ENCODE measurements at places on chromosomes 7 and 10. TPM values are rescaled to one million over a fixed set of nuclear protein-coding genes. Genes with fewer than 3 reads are reported as not detected.

GRCh38 chr10:48910548-48910947 is 29.1 kb downstream of the LRRC18 start:
- DNase-seq: no peak

GRCh38 chr10:78898341-78899097 is 170.2 kb upstream of the ZMIZ1 start:
- DNase-seq: no peak

DNA sequence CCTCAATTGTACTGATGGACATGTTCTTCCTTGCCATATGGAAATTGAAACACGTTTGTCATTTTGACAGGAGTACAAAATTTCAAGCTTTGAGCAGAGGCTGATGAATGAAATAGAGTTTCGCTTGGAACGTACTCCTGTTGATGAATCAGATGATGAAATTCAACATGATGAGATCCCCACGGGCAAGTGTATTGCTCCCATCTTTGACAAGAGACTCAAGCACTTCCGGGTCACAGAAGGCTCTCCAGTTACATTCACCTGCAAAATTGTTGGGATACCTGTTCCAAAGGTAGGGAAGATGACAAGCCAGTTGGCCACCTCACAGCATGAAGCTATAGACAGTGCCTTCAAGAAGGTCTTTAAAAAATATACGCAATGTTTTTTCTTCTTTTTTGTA is 43.1 kb downstream of the ATOH7 start:
- no peak for DNase-seq

DNA sequence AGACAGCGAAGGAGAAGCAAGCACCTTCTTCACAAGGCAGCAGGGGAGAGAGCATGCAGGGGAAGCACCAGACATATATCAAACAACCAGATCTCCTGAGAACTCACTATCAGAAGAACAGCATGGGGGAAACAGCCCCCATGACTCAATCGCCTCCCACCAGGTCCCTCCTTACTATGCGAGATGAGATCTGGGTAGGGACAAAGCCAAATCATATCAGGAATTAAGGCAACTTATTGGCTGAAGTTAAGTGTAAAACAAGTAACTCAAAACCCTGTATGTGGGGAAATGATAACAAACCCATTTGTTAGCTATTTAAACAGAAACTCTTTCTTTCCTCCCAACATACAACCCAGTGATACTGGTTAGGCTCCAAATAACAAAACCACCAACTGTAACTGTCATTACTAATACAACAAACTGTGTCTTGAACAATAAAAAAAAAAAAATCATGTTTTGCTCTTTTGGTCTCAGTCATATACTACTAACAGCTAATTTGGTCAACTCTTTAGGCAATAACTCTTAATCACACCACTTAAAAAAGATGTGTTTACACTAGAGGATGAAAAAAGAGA is 57.8 kb downstream of the MINDY3 start:
- DNase-seq: no peak

GRCh38 chr10:4984971-4985594 is 18.6 kb downstream of the AKR1C2 start:
- DNase-seq: no peak

GRCh38 chr10:72719941-72720592 is 28.1 kb downstream of the MCU start:
- DNase-seq: peak; percentile 19

GRCh38 chr10:70850097-70850496 is 34.3 kb downstream of the SGPL1 start:
- DNase-seq: no peak

DNA sequence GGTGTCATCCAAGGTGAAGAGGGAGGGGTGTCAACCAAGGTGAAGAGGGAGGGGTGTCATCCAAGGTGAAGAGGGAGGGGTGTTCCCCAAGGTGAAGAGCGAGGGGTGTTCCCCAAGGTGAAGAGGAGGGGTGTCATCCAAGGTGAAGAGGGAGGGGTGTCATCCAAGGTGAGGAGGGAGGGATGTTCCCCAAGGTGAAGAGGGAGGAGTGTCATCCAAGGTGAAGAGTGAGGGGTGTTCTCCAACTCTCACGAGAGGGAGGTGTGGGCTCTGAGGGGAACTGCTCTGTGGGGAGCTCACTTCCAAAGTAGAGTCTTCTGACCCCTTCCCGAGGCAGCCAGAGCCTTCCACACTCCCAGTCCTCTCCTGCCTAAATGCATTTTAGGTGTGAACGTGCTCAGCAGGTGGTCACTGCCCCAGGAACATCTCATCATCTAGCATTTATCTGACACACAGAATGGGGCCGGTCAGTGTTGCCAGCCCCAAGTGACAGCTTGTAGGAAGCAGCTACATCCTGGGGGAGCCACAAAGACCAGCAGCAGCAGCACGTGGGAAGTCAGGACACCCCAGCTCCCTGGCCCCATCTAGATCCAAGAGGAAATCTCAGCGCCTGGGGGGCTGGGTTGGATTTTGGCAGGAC is 323.8 kb downstream of the GLRX3 start:
- no peak for DNase-seq

GRCh38 chr7:106071356-106071998 is 40.6 kb downstream of the SYPL1 start:
- peak; percentile 96 for DNase-seq

DNA sequence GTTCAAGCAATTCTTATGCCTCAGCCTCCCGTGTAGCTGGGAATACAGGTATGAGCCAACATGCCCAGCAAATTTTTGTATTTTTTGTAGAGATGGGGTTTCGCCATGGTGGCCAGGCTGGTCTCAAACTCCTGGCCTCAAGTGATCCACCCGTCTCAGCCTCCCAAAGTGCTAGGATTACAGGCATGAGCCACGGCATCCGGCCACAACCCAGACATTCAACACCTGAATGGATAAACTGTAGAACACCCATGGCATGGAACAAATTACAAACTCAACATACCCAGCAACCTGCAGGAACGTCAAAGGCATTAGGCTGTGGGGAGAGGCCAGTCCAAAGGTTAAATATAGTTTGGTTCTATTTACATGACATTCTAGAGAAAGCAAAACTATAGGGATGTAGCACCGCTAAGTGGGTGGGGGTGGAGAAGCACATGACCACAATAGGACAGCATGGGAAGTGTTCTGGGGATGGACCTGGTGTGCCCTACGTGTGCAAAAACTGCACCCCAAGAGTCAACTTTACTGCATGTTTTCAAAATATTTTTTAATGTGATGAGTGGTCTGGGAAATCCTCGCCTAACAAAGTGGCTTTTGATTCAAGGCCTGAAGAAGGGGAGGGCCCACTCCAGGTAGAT is 6.5 kb upstream of the PGAM2 start:
- DNase-seq: peak; percentile 21

- DNase-seq: no peak
Measured at GRCh38 chr7:27213433-27214238, 13.7 kb upstream of the HOXA13 start.

DNA sequence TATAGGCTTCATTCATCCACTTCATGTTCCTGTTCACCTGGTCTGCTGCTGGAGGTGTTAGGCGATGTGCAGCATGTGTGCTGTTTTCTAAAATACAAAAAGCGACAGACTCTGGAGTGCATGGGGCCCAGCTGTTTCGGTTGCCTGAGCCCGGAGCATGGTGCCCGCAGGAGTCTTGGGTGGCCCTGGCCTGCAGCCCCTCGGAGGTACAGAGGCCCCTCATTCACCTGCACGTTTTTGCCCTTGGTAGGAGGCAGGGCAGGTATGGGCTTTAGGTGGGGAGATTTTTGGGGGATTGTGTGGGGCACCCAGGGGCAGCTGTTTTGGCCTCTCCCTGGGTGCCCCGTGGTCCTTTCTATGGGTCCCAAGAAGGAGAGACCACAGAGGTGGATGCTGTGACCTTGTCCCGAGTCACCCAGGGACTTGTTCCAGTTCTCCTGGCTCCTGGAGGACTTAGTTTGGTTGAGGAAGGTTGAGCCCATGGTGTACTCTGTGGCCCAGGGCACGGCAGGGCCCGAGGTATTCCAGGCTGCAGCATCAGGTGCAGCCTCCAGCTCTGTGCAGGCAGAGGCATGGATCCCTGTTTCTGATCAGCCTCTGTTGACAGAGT is 130.7 kb downstream of the TRRAP start:
- DNase-seq: no peak

- no peak for DNase-seq
Measured at GRCh38 chr7:37196676-37197075, 252.0 kb downstream of the ELMO1 start.

GRCh38 chr7:73954181-73954580 is 73.8 kb upstream of the ELN start:
- no peak for DNase-seq

GRCh38 chr10:43706166-43706565 is 57.5 kb upstream of the ZNF32 start:
- no peak for DNase-seq

DNA sequence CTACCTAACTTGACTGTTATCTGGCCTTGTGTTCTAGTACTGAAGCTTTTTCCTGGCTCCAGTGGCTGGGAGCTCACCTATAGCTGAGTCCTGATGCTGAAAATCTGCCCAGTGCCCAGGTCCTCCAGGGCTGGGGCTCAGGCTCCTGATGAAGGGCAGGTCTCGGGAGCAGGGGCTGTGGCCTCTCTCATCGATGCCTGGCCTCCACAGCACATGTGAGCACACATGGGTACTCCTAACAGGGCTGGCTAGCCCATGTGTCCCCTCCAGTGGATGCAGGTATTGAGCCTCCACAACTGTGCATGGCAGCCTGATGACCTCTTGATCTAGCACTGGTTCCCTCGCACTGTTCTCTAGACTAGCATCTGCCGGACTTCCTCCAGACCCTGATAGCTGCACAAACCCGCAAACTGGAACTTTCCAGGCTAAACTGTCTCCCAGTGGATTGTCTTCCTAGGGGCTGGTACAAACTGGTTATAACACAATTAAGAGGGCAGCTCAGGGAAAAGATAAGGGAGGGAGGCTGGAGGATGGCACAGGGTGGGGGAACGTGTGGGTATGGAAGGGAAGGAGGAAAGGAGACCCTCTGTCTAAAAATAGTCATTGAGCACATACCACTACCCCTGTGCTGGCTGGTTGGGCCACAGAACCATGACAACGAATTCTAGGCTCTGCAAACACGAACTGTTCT is 35.1 kb downstream of the PLAC9 start:
- DNase-seq: no peak

DNA sequence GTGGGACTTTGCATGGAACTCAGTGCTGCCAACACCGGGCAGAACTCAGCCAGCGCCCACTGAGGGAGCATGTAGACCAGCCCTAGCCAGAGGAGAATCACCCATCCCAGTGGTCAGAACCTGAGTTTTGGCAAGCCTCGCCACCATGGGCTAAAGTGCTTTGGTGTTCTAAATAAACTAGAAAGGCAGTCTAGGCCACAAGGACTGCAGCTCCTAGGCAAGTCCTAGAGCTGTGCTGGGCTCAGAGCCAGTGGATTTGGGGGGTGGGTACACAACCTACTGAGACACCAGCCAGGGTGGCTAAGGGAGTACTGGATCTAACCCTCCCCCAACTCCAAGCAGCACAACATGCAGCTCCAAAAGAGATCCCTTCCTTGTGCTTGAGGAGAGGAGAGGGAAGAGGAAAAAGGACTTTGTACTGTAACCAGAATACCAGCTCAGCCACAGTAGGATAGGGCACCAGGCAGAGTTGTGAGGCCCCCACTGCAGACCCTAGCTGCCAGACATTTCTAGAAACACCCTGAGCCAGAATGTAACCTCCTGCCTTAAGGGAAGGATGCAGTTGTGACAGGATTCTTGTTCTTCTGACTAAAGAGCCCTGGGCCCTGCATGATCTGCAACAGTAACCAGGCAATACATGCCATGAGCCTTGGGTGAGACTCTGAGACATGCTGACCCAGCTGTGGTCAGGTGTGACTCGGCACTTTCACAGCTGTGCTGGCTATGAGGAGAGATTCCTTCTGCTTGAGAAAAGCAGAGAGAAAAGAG is 24.4 kb downstream of the GSDME start:
- no peak for DNase-seq

GRCh38 chr7:143290293-143290692 is 2.1 kb downstream of the CASP2 start:
- no peak for DNase-seq

DNA sequence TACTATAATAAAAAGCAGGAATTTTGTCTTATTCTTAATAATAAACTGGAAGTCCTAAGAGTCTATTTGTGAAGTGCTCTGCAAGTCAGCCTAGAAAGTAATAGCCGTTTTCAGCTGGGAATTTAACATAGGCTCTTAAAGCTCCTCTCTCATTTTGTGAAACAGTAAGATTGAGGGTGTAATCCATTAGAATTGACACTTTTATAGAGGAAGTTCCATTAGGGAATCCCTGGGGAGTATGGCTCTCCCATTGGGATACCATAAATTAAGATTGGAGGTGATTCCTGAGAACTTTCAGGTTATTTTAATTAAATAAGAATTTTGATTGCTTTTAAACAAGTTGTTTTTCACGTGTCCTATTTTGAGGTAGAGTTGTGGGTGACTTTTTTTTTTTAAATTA is 68.0 kb downstream of the EXOC4 start:
- no peak for DNase-seq

DNA sequence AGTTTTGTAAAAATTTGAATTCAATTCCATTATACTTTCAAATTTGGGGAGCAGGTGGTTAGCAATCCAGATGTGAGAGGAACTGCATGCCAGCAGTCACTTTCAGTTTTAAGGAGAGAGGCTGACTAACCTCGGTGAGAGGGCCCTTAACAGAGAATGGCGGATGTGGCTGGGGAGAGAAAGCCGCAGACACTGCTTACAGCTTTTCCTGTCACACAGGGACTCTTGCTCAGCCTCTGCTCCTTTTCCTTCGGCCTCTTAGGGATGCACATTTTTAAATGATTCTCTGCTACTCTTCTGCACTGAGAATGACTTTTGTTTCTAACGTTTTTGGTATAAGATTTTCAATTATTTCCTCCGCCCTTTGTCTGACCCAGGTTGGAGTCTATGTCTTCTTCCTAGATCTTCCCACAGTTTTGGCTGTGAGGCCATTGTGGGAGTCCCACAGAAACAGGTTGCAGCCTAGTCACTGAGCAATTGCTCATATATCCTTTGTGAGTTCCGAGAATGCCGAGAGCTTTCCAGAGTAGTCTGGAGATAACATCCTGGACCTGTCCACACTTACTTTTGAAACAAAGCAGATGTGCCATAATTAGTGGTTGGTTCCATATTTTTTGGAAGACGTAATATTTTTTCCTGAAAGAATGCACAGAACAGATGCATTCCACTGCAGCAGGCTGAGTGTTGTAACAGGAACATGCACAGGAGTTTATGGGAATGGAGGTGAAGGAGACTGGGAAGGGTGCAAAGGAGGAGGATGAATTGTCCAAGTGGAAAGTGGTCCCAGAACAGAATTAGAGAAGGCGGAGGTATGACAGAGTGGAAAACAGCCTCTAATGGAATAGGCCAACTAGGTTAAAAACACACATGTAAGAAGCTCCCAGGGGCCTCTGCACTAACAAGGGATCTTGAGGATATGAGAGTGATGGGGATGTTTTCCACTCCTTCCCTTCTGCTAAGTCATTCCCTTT is 168.0 kb upstream of the ZNF32 start:
- DNase-seq: no peak

Gene GARIN1A
- 0.86 TPM for total RNA-seq

Gene NUTM2A
- total RNA-seq: not detected

Gene APBB1IP
- not detected for total RNA-seq

Gene CALCR
- not detected for total RNA-seq

Gene HTR5A
- total RNA-seq: not detected

Gene AKR1C8
- total RNA-seq: not detected

Gene FGFR2
- 29.2 TPM for total RNA-seq

Gene EPO
- not detected for total RNA-seq

Gene CPA5
- total RNA-seq: not detected

Gene CLRN3
- total RNA-seq: 21.5 TPM

All from HT-29 (cell line).